AG09319 (cell line): ENCODE measurements at places on chromosomes 6 and 20.

DNA sequence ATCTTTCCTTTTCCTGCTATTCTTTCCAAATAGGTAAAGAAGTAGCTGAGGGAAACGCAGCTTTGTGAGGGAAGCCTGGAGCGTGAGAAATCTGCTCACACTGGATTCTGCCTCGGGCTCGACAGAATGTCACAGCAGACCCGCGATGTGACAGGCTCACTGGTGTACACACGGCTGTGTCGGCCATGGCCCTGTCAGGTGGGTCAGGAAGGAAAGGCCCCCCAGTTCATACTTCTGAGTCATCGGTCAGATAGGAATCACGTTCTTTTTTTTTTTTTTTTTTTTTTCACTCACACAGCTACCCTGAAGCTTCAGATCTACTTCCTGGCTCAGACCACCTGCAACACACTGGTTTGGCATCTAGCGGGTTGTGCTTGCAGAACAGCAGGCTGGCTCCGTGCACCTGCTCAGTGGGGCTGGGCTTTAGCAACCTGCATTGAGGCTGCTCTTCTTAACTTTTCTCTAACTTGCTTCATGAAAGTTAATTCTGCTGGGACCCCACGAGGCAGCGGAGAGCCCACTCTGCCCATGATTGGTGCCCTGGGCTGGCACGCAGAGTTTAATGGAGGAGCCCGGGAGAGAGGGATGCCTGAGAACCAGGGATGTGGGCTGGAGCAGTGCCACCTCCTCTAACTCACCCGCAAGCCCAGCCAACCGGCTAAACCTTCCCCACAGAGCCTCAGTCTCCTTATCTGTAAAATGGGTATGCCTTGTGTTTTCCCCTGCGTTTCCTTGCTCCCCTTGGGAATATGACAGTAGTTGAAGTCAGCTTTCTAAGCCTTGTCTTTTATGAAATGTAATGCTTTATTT is 61.5 kb upstream of the FNDC1 start:
- DNase-seq: no peak

GRCh38 chr6:91782802-91783201 is 1195.9 kb upstream of the MAP3K7 start:
- DNase-seq: no peak

- no peak for DNase-seq
Measured at GRCh38 chr6:135604035-135604860, 106.7 kb upstream of the AHI1 start.

DNA sequence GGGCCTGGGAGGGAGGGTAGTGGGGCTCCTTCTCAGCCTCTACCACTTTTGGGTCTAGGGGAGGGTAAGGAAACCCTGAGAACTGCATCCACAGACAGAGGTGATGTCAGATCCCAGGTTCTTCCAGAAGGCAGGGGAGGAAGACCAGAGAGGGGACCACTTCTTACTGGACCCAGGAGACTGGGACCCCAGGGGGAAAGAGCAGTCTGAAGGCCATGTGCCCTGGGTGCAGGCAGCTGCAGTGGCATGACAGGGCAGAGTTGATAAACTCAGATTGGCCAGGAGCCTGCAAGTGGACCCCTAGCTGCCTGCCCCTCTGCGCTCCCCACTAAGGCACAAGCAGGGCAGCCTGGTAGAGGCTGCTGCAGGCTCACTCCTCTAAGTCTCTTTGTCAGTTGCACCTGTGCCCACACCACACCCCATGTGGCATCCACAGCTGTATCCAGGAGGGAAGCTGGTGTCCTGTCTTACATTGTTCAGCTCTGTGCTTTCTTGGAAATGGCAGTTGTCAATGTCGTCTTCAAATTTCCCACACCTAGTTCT is 2.7 kb downstream of the CST9L start:
- no peak for DNase-seq

DNA sequence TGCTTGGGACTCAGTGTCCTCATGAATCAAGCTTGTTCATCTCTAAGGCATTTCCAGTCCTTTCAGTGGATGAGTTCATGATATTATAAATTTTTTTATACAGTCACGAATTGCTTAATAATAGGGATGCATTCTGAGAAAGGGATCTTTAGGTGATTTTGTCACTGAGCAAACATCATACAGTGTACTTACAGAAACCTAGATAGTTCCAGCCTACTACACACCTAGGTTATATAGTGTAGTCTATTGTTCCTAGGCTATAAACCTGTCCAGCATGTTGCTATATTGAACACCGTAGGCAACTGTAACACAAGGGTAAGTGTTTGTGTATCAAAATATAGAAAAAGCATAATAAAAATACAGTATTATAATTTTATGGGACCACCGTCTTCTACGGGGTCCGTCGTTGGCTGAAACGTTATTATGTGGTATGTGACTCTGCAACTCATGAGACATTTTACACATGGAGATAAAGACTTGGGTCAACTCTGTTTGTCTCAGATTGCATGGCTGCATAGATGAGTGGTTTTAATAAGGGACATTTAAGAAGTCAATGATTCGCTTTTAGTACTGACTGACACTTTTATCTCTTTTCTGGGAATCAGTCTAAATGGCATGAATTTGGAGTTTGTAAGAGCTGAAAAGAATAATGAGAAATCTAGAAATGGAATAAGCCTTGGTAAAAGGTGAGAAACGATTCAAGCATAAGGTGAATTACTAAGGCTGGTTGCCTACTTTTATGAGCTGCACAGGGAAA is 33.2 kb downstream of the CLIC5 start:
- no peak for DNase-seq

- no peak for DNase-seq
Measured at GRCh38 chr6:98716341-98716740, 118.0 kb upstream of the POU3F2 start.

DNA sequence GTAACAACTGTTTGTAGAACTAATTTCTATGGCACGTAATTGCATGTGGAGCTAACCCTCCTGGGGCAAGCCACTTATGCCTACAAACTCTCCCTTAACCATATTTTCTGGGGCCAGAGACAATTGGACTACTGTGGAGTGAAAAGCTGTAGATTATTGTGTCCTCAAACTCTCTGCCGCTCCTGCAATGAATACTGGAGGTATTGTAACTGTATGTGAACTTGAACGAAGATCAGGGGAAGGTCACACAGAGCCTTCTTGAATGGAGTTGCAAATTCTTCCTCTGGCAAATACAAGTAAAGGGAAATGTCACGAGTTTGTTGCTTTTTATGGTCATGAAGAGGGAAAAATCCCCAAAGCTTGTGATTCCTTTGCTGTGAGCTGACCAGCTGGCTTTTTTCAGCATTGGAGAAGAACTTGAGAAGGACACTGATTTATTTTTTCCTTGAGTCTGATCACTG is 18.2 kb downstream of the AKAP12 start:
- no peak for DNase-seq

DNA sequence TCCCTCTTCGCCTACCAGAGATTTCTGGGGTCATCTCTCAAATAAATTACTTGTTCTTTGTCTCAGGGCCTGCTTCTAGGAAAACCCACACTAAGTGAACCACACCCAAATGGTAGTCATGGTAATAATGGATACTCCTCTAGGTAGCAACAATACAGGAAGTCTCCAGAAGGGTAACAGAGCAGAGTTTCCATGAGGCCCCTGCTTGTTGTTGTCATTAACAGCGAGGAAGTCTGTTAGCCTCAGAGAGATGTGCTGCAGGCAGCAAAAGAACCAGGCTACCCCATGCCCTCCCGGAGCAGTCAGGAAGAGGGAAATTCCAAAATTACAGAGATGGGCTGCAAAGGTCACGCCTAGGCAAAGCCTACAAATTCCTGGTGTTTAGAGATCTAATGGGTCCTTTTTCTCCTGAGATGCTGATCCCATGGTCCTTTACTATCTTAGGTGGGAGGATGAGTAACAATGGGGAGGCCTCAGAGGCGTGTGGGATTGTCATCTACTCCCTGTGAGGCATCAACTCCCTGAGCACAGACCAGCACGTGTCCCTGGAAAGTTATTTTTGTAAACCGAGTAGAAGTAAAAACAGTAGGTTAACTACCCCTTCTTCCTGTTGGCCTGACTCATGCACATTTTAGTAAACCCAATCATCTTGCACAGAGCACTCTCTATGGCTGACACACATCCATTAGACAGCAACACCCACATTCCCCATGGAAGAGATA is 10.1 kb downstream of the ISM1 start:
- DNase-seq: no peak

- DNase-seq: no peak
Measured at GRCh38 chr20:61805781-61806180, 259.9 kb downstream of the TAF4 start.

DNA sequence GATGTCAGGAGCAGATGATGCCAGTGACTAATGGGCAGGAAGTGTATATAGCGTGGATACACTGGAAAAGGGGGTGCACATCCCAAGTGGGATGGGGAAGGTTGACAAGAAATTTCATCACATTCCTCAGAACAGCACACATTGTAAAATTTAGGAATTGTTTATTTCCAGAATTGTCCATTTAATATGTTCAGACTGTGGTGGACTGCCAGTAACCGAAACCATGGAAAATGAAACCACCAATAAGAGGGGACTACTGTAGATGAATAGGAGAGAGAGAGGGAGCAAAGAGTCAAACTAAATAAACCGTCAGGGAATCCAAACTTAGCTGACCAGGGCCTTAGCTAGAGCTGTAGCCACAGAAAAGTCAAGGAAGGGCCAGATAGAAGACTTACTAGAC is 164.4 kb upstream of the PRDM1 start:
- DNase-seq: peak; percentile 15

GRCh38 chr6:155955038-155955437 is 499.4 kb upstream of the NOX3 start:
- DNase-seq: no peak

GRCh38 chr20:37251825-37252477 is 9.7 kb downstream of the GHRH start:
- DNase-seq: no peak

DNA sequence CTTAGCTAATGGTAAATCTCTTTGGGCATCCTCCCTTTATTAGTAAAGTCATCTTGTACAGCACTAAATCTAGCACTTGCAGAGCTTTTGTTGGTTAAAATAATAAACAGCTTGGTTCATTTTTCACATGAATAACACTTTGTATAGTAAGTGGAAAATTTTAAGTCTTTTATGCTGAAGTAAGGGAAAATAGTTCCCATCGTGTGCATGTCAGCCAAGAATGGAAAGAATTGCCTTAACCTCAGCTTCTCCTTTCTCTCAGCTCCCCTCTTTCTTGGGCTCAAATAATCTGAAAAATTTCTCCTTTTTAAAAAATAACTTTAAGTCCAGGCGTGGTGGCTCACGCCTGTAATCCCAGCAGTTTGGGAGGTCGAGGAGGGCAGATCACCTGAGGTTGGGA is 16.6 kb downstream of the SNRPC start:
- DNase-seq: no peak

DNA sequence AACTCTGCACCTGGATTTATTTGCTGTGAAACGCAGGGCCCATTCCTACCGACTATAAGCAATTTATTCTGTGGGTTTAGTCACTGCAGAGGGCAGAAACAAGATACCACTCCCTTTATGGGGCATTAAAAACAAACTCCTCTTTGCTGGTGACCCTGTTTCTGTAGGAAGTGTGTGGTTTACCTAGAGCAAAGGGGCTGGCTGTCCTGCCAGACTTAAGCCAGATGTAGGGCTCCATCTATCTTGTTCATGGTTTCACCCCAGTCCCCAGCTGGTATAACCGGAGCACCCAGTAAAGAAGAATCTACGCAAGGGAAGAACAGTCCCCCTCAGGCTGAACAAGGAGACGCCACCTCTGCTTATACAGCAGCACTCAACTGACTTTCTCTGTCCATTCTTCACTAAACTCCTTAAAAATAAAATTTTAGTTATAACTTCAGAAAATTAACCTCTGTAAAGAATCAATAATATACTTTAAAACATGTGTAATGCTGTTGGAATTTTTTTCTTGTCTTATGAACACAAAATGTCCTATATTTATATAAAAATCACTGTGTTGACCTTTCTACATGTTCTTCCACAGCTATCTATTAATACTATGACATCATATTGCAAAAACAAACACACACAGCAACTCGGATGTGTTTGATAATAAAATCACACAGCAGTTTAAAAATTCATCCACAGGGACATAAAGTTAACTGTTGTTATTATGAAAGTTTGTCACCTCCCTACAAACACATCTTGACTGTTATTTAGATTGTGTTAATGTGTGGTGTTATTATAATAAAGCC is 126.1 kb upstream of the RPS6KA2 start:
- no peak for DNase-seq

GRCh38 chr6:79250559-79250958 is 16.1 kb upstream of the HMGN3 start:
- no peak for DNase-seq

DNA sequence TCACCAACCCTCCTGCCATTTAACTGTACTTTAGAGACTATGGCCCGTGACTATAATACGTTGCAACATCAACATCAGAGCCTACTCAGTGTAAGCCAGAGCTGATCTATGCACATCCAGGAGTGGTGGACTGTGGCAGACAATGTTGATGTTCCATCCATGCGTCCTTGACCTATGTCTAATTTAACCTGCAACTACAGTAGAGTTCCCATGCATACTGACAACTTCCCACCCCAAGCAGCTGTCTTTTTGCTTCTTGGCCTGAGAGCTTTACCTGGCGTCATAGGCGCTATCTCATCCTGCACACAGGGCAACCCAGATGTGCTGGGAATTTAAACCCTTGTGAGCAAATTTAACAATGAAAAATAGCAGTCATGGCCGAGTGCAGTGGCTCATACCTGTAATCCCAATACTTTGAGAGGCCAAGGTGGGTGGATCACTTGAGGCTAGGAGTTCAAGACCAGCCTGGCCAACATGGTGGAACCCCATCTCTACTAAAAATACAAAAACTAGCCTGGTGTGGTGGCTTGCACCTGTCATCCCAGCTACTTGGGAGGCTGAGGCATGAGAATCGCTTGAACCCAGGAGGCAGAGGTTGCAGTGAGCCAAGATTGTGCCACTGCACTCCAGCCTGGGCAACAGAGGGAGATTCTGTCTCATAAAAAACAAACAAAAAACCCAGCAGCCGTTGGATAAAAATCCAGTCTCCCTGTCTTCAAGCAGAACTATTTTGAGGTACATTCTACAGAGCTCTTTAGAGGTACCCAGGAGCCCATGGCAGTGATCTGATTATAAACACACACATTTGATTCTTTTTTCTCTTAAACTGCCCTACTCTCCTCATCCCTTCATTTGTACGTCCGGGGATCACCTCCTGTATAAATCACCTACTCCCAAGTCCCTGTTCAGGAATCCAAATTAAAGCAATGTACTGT is 22.0 kb downstream of the PERP start:
- no peak for DNase-seq

DNA sequence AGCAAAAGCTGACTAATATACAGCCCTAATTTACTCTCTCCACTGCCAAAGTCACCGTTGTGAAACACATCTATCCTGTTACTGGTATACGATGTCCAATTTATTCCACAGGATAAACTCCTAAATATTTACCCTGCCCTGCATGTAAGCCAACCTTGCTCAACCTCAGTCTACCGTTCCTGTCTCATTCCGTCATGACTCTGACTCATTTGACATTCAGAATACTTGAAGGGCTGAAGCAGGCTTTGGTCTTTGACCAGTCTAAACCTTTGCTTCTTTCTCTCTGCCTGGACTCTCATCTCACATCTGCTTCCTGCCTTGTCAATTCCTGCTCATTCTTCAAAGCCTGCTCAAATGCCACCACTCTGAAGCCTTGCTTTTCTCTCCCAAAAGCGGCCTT is 157.5 kb downstream of the SCP2D1 start:
- no peak for DNase-seq
